Hepatocyte (in vitro differentiated cells): ENCODE measurements at places on chromosomes 16 and 17. TPM values are rescaled to one million over a fixed set of nuclear protein-coding genes. Genes with fewer than 3 reads are reported as not detected.

DNA sequence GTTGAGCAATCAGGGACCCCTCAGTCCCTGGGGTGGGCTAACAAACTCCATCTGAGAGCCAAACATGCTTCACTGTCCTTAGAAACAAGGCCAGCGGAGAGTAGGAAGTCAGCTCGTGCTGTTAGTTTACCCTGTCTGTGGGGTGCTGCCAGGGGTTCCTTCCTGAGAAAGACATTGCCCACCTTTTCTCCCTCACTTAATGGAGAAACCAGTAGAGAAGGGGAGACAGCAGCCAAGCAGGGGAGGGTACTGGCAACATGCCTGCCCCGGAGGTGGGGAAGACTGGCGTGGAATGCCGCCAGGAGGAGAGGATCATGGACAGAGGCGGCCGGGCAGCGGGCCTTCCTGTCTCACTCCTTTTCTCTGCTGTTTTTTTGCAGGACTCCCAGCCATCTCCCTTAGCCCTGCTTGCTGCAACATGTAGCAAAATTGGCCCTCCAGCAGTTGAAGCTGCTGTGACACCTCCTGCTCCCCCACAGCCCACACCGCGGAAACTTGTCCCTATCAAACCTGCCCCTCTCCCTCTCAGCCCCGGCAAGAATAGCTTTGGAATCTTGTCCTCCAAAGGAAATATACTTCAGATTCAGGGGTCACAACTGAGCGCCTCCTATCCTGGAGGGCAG, 19.9 kb downstream of the SP2 start:
- no peak for DNase-seq
- no peaks in the 10 kb centered on the region for H3K27me3 ChIP-seq
- no peak overlapping the region for H3K4me3 ChIP-seq
- no peak overlapping the region for H3K27ac ChIP-seq
- H3K4me1 ChIP-seq: no peaks in the 10 kb centered on the region
- H3K36me3 ChIP-seq: no peaks in the 10 kb centered on the region

Gene ARHGDIG
- 0.48 TPM in 1 of 2 replicates, not detected in the other for total RNA-seq

- DNase-seq: no peak
- H3K4me1 ChIP-seq: no peaks in the 10 kb centered on the region
- H3K27me3 ChIP-seq: no peaks in the 10 kb centered on the region
- H3K27ac ChIP-seq: no peak overlapping the region
- H3K36me3 ChIP-seq: no peaks in the 10 kb centered on the region
Measured at GRCh38 chr17:74525781-74526288, 5.4 kb downstream of the CD300LB start.

GRCh38 chr17:47352848-47353247, 29.1 kb downstream of the EFCAB13 start:
- no peaks in the 10 kb centered on the region for H3K27me3 ChIP-seq
- no peak overlapping the region for H3K27ac ChIP-seq
- no peaks in the 10 kb centered on the region for H3K4me1 ChIP-seq
- DNase-seq: no peak
- H3K36me3 ChIP-seq: no peaks in the 10 kb centered on the region

DNA sequence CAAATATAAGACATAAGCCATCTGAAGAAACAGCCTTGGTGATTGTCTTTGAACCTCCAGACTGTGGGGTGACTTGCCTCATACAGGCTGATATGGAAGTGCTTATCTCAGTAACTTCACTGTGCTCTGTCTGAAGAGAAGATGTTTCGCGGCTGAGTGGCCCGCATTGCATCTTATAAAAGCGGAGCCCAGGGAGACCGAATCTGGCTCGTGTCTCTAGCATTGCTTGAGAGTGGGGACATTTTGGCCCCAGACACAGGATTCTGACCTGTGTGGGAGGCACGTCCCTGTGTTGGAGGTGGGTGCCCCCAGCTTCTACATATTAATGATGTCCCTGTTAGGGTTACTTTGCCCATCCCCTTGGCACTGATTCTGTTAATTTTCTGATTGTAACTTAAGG, 66.4 kb downstream of the METRNL start:
- H3K27me3 ChIP-seq: no peaks in the 10 kb centered on the region
- no peak overlapping the region for H3K4me3 ChIP-seq
- peak; percentile 1 for DNase-seq
- H3K27ac ChIP-seq: no peak overlapping the region
- no peaks in the 10 kb centered on the region for H3K36me3 ChIP-seq

Gene MARVELD3
- 35.5 and 37.7 TPM in 2 replicates for total RNA-seq

GRCh38 chr17:51734462-51734861, 424.1 kb downstream of the CA10 start:
- H3K36me3 ChIP-seq: no peaks in the 10 kb centered on the region
- H3K4me1 ChIP-seq: peaks cover 7% of the 10 kb centered on the region
- no peak overlapping the region for H3K4me3 ChIP-seq
- H3K27me3 ChIP-seq: peaks cover 5% of the 10 kb centered on the region

Gene JUP
- 162 and 209 TPM in 2 replicates for total RNA-seq

- no peaks in the 10 kb centered on the region for H3K36me3 ChIP-seq
- H3K27me3 ChIP-seq: no peaks in the 10 kb centered on the region
- DNase-seq: no peak
- no peak overlapping the region for H3K4me3 ChIP-seq
- no peak overlapping the region for H3K27ac ChIP-seq
Measured at GRCh38 chr16:15553313-15554088, 89.5 kb downstream of the MARF1 start.

- H3K27ac ChIP-seq: peak overlapping the region; percentile 44
- no peak for DNase-seq
- H3K27me3 ChIP-seq: no peaks in the 10 kb centered on the region
- peaks cover 33% of the 10 kb centered on the region for H3K4me1 ChIP-seq
Measured at GRCh38 chr17:49633762-49634484, 44.0 kb downstream of the SPOP start.

GRCh38 chr17:32931686-32932085, 3.7 kb downstream of the TMEM98 start:
- no peak overlapping the region for H3K27ac ChIP-seq
- no peak for DNase-seq
- H3K4me1 ChIP-seq: peaks cover 28% of the 10 kb centered on the region
- no peak overlapping the region for H3K4me3 ChIP-seq
- no peaks in the 10 kb centered on the region for H3K27me3 ChIP-seq

DNA sequence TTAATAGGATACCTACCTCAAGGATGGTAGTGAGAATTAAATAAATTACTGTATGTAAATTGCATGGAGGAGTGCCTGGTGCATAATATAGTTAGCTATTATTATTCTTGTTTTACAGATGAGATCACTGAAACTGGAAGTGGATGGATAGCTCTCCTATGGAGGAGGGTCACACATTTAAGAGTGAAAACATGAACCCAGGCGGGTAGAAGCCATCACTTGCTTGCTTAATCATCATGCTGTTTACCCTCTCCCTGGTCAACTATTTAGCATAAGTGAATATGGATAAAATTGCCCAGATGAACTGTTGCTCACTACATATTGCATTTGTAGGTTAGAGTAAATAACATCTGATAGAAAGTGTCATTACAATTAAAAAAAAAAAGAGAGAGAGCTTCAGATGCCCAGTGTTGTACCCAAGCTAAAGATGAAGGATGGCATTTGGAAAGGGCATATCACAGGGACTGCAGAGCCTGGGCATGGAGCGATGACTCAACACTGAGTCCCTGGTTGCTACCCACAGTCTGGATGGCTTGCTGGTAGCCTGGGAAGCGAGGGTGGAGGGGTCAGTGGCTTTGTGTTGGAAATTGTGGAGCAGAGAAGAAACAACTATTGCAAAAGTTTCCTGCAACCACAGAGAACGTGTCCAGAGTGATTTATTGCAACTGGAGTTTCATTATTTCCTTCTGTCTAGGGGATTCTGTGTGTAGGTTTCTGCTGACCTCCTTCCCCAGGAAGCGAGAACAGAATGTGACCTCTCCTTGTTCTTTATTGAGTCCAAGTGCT, 414.4 kb downstream of the SHISA9 start:
- H3K4me3 ChIP-seq: no peak overlapping the region
- H3K4me1 ChIP-seq: no peaks in the 10 kb centered on the region
- no peak for DNase-seq
- H3K36me3 ChIP-seq: no peaks in the 10 kb centered on the region
- H3K27ac ChIP-seq: no peak overlapping the region

- H3K27ac ChIP-seq: peak overlapping the region; percentile 96
- no peaks in the 10 kb centered on the region for H3K36me3 ChIP-seq
- H3K4me3 ChIP-seq: no peak overlapping the region
- no peaks in the 10 kb centered on the region for H3K27me3 ChIP-seq
Measured at GRCh38 chr17:66952031-66952524, 12.4 kb upstream of the CACNG4 start.

GRCh38 chr17:76934561-76935320, 66.5 kb downstream of the MGAT5B start:
- H3K36me3 ChIP-seq: no peaks in the 10 kb centered on the region
- H3K27ac ChIP-seq: no peak overlapping the region
- no peaks in the 10 kb centered on the region for H3K27me3 ChIP-seq
- H3K4me1 ChIP-seq: no peaks in the 10 kb centered on the region
- H3K4me3 ChIP-seq: no peak overlapping the region
- DNase-seq: no peak

GRCh38 chr16:27999687-28000086, 63.8 kb downstream of the GSG1L start:
- no peaks in the 10 kb centered on the region for H3K27me3 ChIP-seq
- H3K4me1 ChIP-seq: no peaks in the 10 kb centered on the region
- no peak overlapping the region for H3K4me3 ChIP-seq

GRCh38 chr16:28846933-28847273, 755 bp upstream of the TUFM start:
- no peak for DNase-seq
- peaks cover 4% of the 10 kb centered on the region for H3K4me1 ChIP-seq
- no peaks in the 10 kb centered on the region for H3K36me3 ChIP-seq
- peak overlapping the region; percentile 67 for H3K27ac ChIP-seq
- H3K4me3 ChIP-seq: peak overlapping the region; percentile 47

Gene UMOD
- not detected in 2 replicates for total RNA-seq
